ENCODE measurements at places on chromosomes 6 and 20. TPM values are rescaled to one million over a fixed set of nuclear protein-coding genes. Genes with fewer than 3 reads are reported as not detected.

Gene R3HDML
- not detected for total RNA-seq

Gene ANKEF1
- total RNA-seq = 1.8 TPM

Gene EDN1
- total RNA-seq = 1.2 TPM

Gene CCN6
- not detected for total RNA-seq

Gene CEP162
- total RNA-seq = 6.9 TPM

Gene TPX2
- total RNA-seq = 0.57 TPM

Gene HLA-DPB1
- total RNA-seq = 67.7 TPM

Gene TNFRSF21
- 0.10 TPM for total RNA-seq

Gene RAB32
- 22.5 TPM for total RNA-seq

Gene B3GAT2
- not detected for total RNA-seq

Gene DLK2
- 0.89 TPM for total RNA-seq

Gene MROH8
- 1.1 TPM for total RNA-seq

Gene CDK19
- total RNA-seq = 17.7 TPM

Gene PLCB4
- total RNA-seq = 0.52 TPM

Gene PGC
- total RNA-seq = not detected

Gene PCSK2
- not detected for total RNA-seq

Gene MYB
- 1.3 TPM for total RNA-seq

Gene TAGAP
- total RNA-seq = 269 TPM

Gene GABRR1
- not detected for total RNA-seq

Gene GGTLC1
- total RNA-seq = not detected

Gene RAET1L
- not detected for total RNA-seq

Gene SLC32A1
- not detected for total RNA-seq

Gene NKX2-4
- not detected for total RNA-seq

Gene MUC22
- total RNA-seq = not detected

Gene PACSIN1
- total RNA-seq = 0.50 TPM

Gene PAX1
- not detected for total RNA-seq

Gene TSPYL4
- 45.8 TPM for total RNA-seq

Gene CAGE1
- 0.57 TPM for total RNA-seq

Gene RFX6
- total RNA-seq = not detected

Gene ISM1
- 7.8 TPM for total RNA-seq

Gene SSTR4
- not detected for total RNA-seq

Gene GCM1
- total RNA-seq = not detected

Gene BRD2
- 409 TPM for total RNA-seq

Gene MUC21
- not detected for total RNA-seq

Gene HLA-DQB1
- total RNA-seq = 15.7 TPM

Gene RBBP8NL
- not detected for total RNA-seq

Gene EBF4
- total RNA-seq = 2.3 TPM

Gene RPS21
- 2,836 TPM for total RNA-seq

Data from T-helper 17 cell (primary cell).